Stimulated activated CD4-positive, alpha-beta T cell treated with anti-CD3 and anti-CD28 coated beads, Interleukin-1b, Interleukin-23, amount 100 ng/mL, for 1 hour (primary cell): ENCODE measurements at places on chromosomes 4 and X.

DNA sequence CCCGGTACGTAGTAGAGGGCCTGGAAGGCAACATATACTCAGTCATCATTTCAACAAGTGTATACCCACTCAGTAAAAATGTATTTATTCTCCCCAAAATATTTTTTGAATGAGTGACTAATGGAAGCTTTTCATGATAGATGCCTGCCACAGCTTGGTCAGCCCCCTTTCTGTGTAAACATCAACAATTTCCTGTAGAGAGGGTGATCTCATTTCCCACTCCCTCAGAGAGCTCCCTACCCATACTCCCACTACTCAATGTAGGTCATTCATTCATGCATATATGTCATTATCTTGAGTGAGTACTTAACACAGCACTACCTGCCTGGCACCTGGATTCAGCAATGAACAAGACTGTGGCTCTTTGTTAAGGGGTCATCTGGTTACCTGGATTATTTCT lies 81.9 kb downstream of the STK32B start:
- no peak for DNase-seq

DNA sequence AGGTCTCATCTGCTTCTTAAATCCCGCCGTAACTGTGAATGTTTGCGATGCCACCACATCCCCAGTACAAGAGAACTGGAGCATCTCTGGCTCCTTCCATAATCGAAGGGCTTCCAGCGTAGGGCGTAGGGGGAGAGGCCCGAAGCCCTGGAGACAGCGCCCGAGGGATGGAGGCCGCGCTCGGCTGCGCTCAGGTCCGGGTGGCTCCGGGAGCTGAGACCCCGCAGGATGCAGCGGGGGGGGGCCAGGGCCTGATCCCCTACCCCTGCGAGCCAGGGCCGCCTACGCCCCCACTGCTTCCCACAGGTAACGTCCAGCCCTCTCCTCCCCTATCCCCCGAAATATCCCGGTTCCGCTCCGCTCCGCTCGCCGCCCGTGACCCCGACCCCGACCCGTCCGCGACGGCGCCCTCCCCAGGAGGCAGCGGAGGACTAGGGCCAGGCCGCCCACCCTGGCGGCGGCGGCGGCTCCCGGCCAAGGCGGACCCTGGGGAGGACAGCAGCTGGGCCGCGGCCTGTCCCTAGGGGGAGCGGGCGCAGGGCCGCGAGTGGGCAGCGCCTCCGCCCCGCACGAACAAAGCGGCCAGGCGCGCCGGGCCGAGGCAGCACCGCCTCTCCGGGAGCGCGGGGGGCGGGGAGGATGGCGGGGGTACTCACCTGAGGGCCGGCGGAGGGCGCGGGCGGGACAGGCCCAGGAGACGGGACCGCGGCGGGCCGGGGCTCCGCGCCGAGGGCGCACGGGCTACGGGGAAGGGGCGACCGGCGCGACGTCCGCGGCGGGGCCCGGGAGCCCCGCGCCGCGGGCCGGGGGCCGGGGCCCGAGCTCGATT lies 723 bp downstream of the WDFY3 start:
- DNase-seq: no peak

- DNase-seq: no peak
Measured at GRCh38 chrX:3262901-3263300, 83.6 kb downstream of the MXRA5 start.

DNA sequence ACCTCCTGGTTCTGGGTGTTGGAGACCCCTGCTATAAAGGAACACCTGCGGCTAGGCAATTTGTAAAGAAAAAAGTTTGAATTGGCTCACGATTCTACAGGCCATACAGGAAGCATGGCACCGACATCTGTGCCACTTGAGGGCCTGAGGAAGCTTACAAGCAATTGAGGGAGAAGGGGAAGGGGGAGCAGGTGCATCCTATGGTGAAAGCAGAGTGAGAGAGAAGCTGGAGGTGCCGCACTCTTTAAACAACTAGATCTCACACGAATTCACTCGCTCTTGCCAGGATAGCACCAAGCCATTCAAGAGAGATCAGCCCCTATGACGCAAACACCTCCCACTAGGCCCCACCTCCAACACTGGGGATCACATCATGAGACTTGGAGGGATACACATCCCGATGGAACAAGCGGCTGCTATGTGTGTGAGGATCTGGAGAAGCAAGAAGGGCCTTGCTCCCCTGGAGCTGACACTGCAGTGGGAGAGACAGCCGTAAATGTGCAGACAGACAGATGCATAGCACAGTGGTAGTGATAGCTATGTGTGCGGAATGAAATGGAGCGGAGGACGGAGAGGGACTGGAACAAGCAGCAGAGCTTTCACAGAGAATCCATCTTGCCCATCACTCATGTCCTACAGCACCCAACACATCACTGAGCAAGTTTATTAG lies 60.7 kb upstream of the HELT start:
- no peak for DNase-seq

DNA sequence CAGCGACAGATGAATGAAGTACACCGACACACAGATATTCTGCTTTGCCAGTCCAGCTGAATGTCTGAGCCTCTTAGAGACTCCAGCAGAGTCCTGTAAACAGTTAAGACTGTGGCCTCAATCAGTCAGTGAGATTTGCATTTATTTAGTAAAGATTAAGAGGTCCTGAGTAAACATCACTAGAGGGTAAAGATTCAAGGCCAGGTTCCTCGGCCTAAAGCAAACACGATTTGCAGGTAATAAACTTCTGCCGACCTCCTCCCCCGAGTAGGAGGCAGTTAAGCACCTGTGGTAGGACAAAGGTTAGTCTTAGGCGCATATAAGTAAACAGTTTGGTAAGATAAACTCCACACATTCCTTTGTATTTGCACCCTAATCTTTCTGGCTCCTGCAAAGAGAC lies 99.6 kb downstream of the CFAP47 start:
- DNase-seq: no peak

GRCh38 chrX:19075754-19076153 lies 46.5 kb downstream of the ADGRG2 start:
- no peak for DNase-seq

GRCh38 chr4:4857809-4858508 lies 1.5 kb upstream of the MSX1 start:
- no peak for DNase-seq

GRCh38 chrX:131239057-131239456 lies 50.0 kb downstream of the IGSF1 start:
- no peak for DNase-seq

- DNase-seq: no peak
Measured at GRCh38 chr4:166989886-166990285, 244.4 kb downstream of the SPOCK3 start.

- DNase-seq: no peak
Measured at GRCh38 chr4:62913065-62913464, 1496.2 kb downstream of the TECRL start.

- DNase-seq: no peak
Measured at GRCh38 chr4:32133141-32133540, 1413.0 kb downstream of the PCDH7 start.

- DNase-seq: no peak
Measured at GRCh38 chrX:64330284-64330683, 65.0 kb downstream of the MTMR8 start.

DNA sequence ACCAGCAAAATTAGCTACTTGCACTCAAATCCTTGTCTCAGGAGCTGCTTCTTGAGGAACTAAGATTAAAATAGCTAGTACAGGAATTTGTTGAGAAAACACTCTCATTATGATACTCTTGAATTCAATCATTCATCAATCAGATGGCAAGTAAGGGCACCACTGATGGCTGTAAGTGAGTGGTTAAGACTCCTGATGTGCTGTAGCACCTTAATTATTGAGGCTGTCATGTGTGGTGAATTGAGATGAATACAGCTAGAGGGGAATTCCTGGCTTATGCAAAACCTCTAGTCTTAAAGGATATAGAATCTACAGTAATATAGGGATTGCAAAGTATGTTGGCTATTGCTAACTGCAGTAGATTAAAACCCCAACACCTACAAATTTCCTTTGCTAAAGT lies 509.1 kb downstream of the IQCM start:
- no peak for DNase-seq

- DNase-seq: no peak
Measured at GRCh38 chr4:175309041-175309440, 390.9 kb downstream of the ADAM29 start.

- DNase-seq: no peak
Measured at GRCh38 chrX:149043401-149043800, 461.7 kb downstream of the IDS start.

DNA sequence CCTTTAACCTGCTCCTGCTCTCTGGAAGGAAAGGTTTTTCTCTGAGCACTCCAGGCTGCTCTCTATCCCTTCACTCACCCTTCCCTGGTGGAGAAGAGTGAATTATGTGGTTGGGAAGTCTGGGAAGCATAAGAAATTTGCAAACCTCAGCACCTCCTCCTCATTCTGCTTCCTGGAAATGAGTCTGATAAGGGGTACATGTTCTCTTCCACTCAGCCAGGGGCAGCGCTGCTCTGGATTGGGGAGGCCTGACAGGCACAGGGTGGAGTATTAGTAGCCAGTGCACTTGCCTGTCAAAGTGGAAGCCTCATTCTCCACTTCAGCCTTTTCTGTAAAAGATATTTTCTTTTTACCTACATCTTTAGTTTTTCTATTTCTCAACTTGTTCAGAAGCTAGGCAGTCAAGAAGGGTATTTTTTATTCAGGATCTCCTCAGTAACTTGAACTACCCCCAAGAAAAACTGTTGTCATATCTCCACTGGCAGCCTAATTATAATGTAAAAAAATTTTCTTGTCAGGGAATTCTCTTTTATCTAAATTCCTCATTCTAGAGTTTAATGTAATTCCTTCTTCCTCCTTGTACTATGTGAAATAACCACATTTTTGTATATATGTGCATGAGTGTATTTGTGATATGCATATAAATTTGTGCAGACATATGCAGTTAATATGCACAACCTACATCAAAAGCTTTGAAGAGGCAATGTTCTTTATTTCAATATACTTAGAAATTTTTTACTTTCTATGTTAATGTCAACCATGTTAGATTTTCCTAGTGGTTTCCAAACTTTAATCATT lies 15.3 kb downstream of the ADAMTS3 start:
- no peak for DNase-seq

- DNase-seq: no peak
Measured at GRCh38 chr4:1291091-1291490, 1.4 kb downstream of the MAEA start.

- no peak for DNase-seq
Measured at GRCh38 chr4:85391589-85392410, 83.2 kb upstream of the ARHGAP24 start.

GRCh38 chr4:16859031-16859430 lies 39.4 kb downstream of the LDB2 start:
- no peak for DNase-seq

- DNase-seq: no peak
Measured at GRCh38 chr4:144223149-144223548, 82.6 kb upstream of the GYPA start.

GRCh38 chr4:103091601-103092223 lies 7.9 kb downstream of the BDH2 start:
- no peak for DNase-seq

DNA sequence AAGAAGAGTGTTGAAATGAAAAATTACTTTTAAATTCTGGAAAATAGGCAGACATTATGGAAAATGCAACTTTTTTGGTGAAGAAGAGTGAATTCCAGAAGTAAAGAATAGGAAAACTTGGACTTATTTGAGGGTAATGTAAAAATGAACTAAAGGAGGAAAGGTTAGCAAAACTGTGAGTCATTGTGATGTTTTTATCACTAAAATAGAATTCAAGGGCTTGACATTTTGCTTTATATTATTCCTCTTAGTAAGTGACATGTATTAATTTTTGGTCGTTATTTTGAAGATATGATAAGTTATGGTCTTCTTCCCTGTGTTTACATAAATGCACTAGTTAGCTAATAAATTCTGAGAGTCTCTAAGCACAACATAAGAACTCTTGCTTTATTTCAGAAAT lies 390.9 kb downstream of the FAT4 start:
- no peak for DNase-seq

- no peak for DNase-seq
Measured at GRCh38 chr4:108107729-108108382, 60.9 kb downstream of the LEF1 start.

GRCh38 chr4:77120886-77121508 lies 36.0 kb upstream of the CCNG2 start:
- DNase-seq: no peak

DNA sequence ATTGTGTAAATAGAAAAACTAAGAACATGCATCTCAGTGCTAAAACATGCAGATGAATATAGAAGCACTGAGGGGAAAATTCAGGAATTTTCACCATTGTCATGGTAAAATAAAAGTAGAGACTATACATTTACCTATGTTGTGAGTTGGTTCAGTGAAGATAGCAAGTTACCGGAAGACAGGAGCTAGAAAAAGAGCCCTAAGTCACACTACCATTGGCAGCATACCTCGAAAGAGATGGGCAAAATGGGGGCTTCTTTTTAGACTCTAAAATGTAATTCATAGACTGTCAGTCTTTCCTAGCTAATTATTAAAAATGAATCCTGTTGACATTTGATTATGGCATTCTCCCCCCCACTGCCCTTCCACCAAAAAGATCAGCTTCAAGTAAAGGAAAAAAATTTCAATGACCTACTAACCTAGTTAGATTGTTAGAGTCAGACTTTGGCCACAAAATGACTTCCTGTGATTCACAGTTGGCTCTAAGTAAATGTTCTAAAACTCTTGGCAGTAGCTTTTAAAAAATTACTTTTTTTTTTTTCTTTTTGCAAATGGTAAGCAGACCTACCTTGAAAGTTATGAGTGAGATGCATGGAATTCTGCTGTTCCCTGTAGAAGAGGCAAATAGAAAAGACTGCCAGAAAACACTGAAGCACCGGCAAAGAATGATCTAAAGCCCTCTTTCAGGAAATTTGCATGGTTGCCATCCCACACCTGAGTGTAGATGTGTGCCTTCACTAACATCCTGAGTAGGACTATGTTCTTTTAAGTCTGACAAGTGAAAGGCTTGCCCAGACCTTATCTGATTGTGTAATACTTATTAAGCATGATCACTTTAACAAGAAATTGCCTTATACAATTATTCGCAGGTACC lies 26.4 kb upstream of the ARSJ start:
- no peak for DNase-seq

DNA sequence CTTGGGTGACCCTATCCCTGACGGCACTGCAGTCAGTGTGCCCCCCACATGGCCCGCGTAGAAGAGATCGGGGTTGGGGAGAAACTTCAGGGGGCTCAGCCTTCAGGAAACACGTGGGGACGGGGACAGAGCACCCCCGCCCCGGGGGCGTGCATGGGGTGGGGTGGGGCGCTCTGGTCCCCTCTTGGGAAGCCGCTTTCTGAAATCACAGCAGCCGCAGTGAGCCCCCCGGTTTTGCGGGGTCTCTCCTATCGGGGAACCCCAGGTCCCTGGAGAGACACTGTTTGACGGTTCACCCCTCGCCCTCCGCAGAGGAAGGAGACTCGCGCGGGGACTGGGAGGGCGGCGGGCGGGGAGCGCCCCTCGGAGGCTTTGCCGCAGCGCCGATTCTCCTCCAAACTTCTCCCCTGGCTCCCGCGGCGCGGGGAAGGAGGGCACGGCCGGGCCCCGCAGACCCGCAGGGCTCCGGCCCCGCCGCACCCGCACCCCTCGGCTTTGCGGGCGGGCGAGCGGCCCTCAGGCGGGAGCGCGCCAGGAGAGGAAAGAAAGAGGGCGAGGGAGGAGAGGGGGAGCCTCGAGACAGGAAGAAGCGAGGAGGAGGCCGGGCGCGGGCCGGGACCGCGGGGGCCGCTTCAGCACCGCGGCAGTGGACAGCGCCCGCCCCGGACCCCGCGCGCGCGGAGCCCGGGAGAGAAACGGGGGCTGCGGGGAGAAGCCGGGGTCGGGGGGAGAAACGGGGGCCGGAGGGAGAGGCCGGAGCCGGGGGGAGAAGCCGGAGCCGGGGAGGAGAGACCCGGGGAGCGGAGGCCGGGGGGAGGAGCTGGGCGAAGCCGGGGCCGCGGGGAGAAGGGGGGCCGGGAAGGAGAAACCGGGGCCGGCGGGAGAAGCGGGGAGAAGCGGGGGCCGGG lies 612 bp downstream of the CPLX1 start:
- DNase-seq: no peak
